Activated naive CD8-positive, alpha-beta T cell treated with anti-CD3 and anti-CD28 coated beads for 36 hours (primary cell): ENCODE measurements at places on chromosomes 6 and 20. TPM values are rescaled to one million over a fixed set of nuclear protein-coding genes. Genes with fewer than 3 reads are reported as not detected.
A peak's percentile ranks its signal among the peaks of the same experiment; 100 is the strongest.

GRCh38 chr20:25584905-25585704 lies at the start of gene NINL:
Gene NINL (minus strand): TSS chr20:25585531. CDS start chr20:25526587, 58,944 bp downstream.
- peaks cover 20% of the 10 kb centered on the region for H3K27me3 ChIP-seq
- peak within 1 kb of the TSS; percentile 72 for H3K4me3 ChIP-seq
- no peak within 1 kb of the TSS for H3K27ac ChIP-seq
- peak; percentile 65 for DNase-seq
- peaks cover 6% of the 10 kb centered on the region for H3K36me3 ChIP-seq
- peaks cover 8% of the 10 kb centered on the region for H3K4me1 ChIP-seq

Gene VNN1
- total RNA-seq = not detected

GRCh38 chr20:20089018-20089417 lies 36.7 kb downstream of the CFAP61 start:
- DNase-seq = no peak
- H3K27me3 ChIP-seq = peaks cover 10% of the 10 kb centered on the region
- H3K4me3 ChIP-seq = no peak overlapping the region
- H3K27ac ChIP-seq = no peak overlapping the region

Gene DZANK1
- total RNA-seq = 1.7 TPM

Gene RHAG
- not detected for total RNA-seq

DNA sequence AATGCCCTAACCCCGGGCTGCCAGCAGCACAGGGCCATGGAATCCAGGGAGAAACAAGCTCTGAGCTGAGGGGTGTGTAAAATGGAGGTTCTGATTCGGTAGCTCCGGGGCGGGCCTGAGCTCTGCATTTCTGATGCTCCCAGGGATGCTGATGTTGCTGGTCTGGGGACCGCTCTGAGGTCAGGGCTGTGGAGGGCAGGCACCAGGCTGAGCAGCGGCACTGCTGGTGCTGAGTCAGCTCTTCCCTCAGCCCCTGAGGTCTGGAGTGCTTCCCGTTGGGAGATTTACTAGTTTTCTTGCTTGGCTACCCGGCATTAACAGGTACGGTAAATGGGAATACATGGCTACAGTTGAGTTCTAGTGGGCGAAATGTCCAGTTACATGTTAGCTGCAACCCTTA lies 18.6 kb upstream of the CST3 start:
- H3K27ac ChIP-seq = no peak overlapping the region
- H3K4me3 ChIP-seq = no peak overlapping the region
- H3K27me3 ChIP-seq = peaks cover 18% of the 10 kb centered on the region
- H3K4me1 ChIP-seq = no peaks in the 10 kb centered on the region
- DNase-seq = no peak

GRCh38 chr6:169795196-169795595 lies 43.8 kb downstream of the ERMARD start:
- H3K27me3 ChIP-seq = peaks cover 87% of the 10 kb centered on the region
- DNase-seq = no peak
- no peak overlapping the region for H3K4me3 ChIP-seq
- H3K4me1 ChIP-seq = peaks cover 6% of the 10 kb centered on the region

DNA sequence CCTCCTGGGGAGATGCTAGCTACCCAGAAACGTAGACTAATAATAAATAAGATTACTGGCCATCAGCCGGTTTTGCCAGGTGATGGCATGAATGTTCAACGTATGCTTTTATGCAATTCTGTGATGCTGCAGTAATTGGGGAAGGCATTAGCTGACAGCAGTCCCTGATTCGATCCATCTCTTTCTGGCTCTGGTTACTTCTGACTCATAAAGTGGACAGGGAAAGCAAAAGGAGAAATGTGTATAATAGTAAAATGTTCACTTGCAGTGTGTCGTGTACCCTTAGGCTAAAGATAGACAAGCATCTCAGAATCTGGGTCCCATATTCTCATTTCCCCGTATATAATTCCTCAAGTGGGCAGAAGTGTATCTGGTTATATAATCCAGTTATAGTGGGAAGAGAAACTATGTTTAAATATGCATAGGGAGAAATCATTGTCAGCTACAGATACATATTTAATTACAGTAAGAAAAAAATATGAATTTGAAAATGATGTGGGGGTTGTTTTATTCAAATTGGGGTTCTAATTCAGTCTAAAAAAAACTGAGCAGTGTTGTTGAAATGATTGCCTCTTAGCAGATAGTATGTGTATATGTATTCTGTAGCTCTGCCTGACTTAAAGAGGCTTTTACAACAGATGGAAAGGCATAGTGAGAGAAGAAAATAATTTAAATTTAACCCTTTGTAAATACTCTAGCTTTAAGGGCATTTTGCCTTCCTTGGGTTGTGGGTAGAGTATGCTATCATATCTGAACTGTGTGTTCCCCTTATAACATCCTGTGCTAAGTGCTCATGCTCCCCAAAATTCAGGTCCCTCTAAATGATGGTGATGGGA lies 40.6 kb downstream of the DOK5 start:
- no peaks in the 10 kb centered on the region for H3K4me1 ChIP-seq
- H3K27me3 ChIP-seq = peaks cover 9% of the 10 kb centered on the region
- H3K4me3 ChIP-seq = no peak overlapping the region
- no peaks in the 10 kb centered on the region for H3K36me3 ChIP-seq
- H3K27ac ChIP-seq = no peak overlapping the region

Gene RTN4IP1
- 10.9 TPM for total RNA-seq

DNA sequence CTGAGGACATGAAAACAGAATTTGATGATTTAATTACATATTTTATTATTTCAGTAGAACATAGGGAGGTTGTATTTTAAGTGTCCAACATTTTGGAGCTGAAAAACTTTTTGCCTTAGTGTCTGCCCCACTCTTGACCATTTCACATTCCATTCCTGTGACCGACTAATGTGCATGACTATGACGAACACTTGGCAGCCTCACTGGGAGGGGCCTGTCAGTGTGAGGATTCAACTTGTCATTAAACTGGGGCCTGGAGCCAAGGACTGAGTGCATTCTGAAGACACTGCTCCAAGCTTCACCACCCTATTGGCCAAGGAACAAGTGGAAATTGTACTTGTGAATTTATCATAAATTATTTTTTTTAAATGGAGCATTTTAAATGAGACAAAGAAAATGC lies 661.3 kb downstream of the BCKDHB start:
- H3K27me3 ChIP-seq = no peaks in the 10 kb centered on the region
- H3K4me3 ChIP-seq = no peak overlapping the region
- no peaks in the 10 kb centered on the region for H3K4me1 ChIP-seq
- H3K27ac ChIP-seq = no peak overlapping the region
- DNase-seq = no peak
- no peaks in the 10 kb centered on the region for H3K36me3 ChIP-seq

Gene HCRTR2
- total RNA-seq = not detected
